NCI-H748 treated with DMSO at 0.1 percent for 48 hours (cell line): ENCODE measurements at places on chromosomes 16 and 17.

- no peak for DNase-seq
Observed at GRCh38 chr17:60163108-60163784, 13.5 kb downstream of the CA4 start.

DNA sequence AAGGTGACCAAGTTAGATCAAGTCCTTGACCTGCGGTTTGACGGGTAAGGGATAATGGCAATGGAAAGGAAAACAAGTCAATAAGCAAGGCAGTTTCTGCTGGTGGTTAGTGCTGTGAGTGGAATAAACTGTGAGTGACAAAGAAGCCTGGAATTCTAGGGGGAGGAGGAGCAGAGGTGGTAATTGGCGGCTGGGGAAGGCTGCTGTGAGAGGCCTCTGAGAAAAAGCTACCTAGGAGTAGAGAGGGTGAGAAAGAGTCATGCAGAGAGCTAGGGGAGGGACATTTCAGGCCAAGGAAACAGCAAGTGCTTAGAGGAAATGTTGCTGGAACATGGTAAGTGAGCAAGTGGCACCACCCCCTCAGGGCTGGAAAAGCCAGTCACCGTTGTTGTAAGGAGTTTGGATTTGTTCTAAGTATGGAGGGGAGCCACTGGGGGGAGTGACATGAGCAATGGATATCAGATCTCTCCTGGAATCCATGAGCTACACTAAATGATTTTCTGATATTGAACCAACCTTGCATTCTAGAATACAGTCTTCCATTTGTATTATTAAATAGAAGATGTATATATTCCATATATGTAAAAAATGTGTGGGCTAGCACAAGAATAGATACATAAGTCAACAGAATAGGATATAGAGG lies 6.7 kb downstream of the NLRC3 start:
- DNase-seq = no peak

DNA sequence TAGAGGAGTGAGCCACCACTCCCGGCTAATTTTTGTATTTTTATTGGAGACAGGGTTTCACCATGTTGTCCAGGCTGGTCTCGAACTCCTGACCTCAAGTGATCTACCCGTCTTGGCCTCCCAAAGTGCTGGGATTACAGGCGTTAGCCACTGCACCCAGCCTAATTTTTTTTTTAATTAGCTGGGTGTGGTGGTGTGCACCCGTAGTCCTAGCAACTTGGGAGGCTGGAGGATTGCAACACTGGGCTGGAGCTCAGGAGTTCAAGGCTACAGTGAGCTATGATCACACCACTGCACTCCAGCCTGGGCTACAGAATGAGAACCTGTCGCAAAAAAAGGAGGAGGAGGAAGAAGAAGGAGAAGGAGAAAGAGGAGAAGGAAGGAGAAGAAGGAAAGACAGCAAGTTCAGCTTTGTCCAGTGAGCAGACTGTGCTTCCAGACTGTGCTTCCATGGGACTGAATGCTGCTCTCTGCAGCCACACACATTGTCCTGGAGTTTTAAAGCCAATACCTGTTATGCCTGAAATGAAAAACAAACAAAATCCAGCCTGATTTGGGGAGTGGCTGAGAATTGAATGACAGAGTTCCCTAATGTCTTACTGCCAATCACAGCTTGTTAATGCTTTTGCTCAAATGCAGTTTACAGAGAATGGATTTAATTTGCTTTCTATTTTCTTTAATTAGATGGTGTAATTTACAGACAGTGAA lies 2.8 kb upstream of the TNFRSF13B start:
- peak; percentile 68 for DNase-seq

GRCh38 chr17:27333410-27333980 lies 39.6 kb downstream of the WSB1 start:
- no peak for DNase-seq

GRCh38 chr16:81495321-81496234 lies 51.0 kb downstream of the CMIP start:
- no peak for DNase-seq

DNA sequence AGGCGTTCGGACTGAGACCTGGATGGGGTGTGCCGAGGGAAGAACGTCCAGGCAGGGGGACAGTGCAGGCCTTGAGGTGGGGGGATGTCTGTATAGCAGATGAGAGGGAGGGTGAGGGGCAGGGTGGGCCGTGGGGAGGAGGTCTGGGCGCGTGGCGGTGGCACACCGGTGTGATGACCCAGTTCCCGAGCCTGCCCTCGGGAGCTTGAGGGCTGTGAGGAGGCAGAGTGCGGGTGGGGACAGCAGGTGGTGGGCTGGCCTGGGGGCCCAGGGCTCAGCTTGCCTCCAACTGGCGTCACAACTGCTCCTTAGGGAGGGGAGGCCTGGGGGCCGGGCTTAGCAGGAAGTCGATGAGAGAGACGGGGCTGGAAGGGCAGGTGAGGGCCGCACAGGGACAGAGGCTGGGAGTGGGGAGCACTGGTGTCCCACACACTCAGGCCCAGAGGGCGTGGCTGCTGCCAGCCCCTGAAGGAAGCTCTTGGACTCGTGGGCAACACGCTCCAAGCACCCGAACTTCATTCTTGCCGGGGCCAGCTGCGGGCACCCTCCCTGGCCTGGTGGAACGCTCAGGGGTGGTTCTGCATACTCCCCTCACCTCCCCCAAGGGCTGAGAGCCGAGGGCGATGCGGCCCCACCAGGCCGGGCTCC lies 6.5 kb downstream of the CACNA1H start:
- DNase-seq = no peak

- DNase-seq = no peak
Observed at GRCh38 chr17:2782055-2782454, 14.2 kb upstream of the RAP1GAP2 start.

GRCh38 chr17:73947281-73947965 lies 256.1 kb upstream of the RPL38 start:
- DNase-seq = no peak

DNA sequence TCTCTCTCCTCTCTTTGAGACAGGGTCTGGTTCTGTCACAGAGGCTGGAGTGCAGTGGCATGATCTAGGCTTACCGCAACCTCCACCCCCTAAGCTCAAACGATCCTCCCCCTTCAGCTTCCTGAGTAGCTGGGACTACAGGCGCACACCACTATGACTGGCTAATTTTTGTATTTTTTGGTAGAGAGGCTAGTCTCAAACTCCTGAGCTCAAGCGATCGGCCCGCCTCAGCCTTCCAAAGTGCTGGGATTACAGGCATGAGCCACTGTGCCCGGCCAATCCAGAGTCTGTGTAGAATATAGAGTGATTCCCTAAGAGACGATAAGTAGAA lies 65.8 kb upstream of the RPH3AL start:
- no peak for DNase-seq

DNA sequence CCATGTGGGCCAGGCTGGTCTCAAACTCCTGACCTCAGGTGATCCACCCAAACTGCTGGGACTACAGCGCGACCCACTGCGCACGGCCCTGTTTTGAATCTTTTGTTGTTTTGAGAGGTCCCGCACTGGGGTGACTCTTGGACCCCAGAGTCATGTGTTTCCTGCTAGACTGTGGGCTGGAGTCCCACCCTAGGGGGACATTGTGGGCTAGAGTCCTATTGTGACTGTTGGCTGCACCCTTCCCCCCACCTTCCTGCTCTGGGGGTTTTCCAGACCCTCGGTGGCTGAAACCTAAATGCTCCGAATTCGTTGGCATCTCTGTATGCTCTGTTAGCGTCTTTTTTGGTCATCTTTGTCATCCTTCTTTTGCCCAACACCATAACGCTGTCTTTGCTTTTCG lies 16.0 kb downstream of the NUPR1 start:
- DNase-seq = no peak

DNA sequence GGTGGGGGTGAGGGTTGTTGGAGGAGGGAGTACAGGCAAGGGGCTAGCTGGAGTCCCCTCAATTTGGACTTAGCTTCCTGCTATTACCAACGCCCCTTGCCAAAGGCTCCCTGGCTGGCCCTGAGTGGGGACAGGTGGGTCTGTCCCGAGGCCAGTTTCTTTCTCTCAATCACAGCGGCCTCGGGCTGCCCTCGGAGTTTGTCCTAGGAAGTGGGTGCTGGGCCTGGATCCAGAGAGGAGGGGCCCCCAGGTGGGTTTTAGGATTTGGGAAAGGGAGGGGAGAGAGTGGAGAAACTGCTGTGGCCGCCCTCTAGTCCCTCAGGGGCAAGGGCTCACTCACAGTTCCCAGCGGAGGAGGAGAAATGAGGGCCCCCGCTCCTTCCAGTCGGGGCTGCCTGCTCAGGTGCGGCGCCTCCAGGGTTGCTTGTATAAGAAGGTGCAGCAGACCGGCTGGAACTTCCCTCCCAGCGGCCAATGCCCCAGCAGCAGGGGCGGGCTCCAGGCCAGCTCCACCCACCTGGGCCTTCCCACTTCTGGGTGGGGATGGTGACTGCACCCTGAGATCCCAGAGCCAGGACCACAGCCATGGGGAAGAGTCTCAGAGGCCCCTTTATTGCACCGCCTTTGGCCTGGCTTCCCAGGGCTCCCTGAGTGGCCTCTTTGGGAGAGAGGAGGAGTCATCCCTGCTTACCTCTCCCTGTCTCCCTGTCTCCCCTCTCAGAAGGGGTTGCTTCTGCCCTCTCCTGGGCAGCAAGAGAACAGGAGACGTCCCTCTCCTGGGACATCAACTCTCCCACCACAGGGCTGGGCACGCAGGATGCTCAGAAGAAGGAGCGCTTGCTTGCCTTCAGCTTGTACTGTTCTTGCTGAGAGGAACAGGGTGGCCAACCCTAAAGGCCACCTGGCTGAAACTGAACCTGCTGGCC lies 112.0 kb upstream of the SMURF2 start:
- DNase-seq = no peak

DNA sequence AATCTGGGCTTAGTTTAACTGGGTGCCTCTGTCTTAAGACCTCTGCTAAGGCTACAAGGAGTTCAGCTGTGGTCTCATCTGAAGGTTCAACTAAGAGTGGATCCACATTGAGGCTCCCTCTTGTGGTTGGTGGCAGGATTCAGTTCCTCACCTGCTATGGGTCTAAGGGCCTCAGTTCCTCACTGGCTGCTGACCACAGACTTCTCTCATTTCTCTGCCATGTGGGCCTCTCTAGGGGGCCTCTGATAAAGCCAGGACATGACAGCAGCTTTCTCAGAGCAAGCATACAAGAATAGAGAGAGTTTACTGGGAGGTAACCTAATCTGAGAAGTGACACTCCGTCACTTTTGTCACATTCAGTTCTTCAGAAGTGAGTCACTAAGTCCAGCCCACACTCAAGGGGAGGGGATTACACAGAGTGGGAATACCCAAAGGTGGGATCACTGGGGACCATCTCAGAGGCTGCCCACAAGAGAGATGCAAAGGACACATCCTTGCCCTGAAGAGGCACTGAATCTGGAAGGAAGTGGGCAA lies 19.2 kb upstream of the ABAT start:
- DNase-seq = peak; percentile 1

DNA sequence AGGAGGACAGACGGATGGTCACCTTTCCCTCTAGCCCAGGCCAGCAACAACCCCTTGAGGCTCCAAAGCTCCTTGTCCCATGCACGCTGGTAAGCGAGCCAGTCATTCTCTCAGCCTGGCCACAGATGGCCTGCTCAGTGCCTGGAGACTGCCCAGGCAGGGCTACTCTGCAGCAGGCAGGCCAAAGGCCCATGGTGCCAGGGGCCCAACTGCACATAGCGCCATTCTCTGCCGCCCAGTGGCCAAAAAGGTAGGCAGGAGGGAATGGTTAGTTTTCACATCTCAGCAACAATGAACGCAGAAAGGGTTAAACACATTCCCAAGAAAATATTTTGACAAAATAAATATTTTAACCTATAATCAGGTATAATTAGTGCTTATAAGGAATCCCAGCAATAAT lies 7.7 kb upstream of the SREBF1 start:
- no peak for DNase-seq

GRCh38 chr16:75620326-75621169 lies 2.5 kb downstream of the ADAT1 start:
- DNase-seq = no peak

GRCh38 chr17:77527836-77528505 lies 387.2 kb downstream of the SEC14L1 start:
- no peak for DNase-seq

DNA sequence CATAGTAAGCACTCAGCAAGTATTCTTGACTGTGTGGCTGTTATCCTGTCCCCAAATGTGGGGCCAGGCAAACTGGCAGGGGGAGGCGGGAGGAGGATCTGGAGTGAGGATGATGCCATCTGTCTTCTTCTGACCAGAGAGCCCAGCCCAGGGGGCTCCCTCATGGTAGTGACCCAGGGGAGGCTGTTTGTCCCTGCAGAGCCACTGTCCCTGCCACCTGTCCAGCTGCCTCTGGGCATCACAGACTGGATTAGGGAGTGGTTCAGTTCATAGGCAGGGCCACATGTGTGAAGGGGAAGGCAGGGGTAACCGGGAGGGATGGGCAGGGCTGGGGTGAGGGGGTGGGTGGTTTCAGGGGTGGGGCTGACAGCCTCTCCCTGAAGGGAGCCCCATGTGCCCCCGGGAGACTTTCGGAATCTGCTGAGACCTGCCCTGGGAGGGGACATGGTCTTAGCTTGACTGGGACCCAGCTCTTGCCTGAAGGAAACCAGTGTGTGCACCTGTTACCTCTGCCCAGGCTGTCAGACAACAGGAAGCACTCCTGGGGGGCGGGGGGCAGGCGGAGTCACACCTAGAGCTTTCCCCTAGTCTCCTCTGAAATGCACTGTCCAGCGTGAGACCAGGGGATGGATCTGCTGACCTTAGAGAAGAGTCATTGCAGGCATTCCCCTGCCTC lies 15.2 kb downstream of the ARHGAP23 start:
- no peak for DNase-seq

- DNase-seq = no peak
Observed at GRCh38 chr17:72613806-72614292, 478.6 kb downstream of the SLC39A11 start.

DNA sequence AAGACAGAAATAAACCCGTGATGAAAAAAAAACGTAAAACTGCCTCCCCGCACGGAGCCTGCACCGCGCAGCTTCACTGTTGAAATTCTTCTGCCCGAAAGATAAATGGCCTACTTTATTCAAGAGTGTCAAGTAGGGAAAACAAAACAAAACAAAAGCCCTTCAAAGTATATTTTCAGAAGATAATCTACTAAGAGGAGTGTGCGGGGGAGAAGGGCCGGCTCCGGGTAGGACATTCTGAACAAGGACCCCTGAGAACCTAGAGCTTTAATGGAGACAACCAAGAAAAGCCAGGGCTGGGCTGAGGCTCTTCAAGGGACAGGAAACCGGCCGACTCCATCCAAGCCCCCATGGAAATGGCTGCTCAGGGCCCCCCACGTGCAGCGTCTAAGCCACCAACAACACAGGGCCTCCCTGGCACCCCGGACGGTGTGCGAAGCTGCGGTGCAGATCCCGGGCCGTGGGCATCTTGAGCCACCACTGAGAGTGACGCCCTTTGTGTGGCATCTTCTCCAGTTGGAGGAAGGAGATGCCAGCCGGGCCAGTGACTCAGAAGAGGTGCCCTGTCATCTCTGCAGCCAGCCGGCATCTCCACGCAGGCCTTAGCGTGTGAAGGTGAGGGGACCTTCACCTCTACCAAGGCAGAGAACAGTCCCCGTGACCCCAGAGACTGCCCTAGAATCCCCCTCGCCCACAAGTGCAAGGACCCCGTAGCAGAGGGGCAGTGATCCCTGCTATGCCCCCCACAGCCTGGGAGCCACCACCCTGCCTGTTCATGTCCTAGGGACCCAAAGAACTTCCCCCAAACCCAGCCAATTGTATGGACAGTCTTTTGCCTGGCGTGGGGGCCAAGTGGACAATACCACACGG lies 250.8 kb downstream of the C16orf95 start:
- no peak for DNase-seq

GRCh38 chr17:8599351-8600011 lies 31.0 kb downstream of the MYH10 start:
- DNase-seq = no peak

- no peak for DNase-seq
Observed at GRCh38 chr17:83067718-83068261, 11.6 kb upstream of the METRNL start.

- DNase-seq = no peak
Observed at GRCh38 chr17:15660077-15660476, 24.0 kb downstream of the TRIM16 start.

GRCh38 chr17:40648384-40648968 lies 858 bp upstream of the SMARCE1 start:
- DNase-seq = no peak
